Liver (tissue), 10 donors: ENCODE measurements at places on chromosomes 5 and 9.

DNA sequence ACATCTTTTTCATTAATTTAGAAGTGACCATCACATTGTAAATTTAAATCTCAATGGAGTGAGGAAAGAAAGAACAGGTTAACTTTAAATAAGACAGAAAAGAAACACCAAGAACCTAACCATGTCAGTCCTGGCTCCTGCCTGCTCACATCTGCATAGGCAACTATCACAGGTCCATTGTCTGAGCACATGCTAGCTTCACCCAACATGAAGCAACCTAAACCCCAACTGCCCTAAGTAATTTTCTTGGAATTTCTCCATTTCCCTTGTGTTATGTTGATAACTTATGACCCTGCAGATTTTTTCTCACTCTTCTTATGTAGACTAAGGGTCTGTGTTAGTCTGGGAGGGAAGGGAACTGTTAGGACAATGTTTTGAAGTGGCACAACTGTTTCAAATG, 2205.8 kb upstream of the ACO1 start:
- DNase-seq, result no peak
- H3K36me3 ChIP-seq, result no peaks in the 10 kb centered on the region
- H3K27ac ChIP-seq, result no peak overlapping the region
- no peaks in the 10 kb centered on the region for H3K27me3 ChIP-seq

DNA sequence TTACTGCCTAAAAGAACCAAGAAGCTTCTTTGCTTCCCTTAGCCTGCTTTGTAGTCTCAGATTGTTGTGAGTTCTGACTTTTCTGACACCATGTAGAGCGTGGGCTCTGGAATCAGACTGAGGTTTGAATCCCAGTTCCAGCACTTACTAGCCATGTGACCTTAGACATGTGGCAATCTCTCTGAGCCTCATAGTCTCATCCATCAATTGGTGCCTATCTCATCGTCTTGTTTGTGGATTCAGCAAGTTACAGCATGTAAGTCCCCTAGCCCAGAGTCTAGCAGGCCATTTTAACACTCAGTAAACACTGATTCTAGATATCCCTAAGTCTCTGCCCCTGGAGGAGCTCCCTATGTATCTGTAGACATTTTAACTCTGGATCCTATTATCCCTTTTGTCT, 94.7 kb downstream of the ANGPTL2 start:
- no peaks in the 10 kb centered on the region for H3K4me1 ChIP-seq
- DNase-seq, result no peak
- H3K27ac ChIP-seq, result no peak overlapping the region
- H3K27me3 ChIP-seq, result no peaks in the 10 kb centered on the region
- no peak overlapping the region for H3K4me3 ChIP-seq

DNA sequence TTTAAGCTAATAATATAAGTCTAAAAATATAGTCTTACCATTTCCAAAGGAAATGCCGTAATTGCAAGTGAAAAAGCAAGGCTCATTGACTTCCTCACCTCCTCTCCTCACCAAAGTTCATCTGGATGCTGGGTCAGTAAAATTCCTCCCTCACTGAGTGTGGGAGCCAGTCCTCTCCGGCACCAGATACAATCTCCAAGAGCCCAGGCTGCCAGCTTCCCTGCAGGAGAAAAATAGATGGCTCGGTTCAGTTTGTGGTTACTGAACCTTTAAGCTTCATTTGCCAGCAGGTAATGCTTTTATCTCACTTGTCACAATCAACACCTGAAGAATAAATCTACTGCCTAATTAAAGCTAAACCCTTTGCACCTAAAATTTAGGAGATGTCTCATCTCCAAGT, 115.3 kb upstream of the VLDLR start:
- DNase-seq, result no peak
- H3K4me3 ChIP-seq, result no peak overlapping the region
- H3K27ac ChIP-seq, result no peak overlapping the region
- H3K27me3 ChIP-seq, result no peaks in the 10 kb centered on the region
- no peaks in the 10 kb centered on the region for H3K4me1 ChIP-seq
- H3K36me3 ChIP-seq, result no peaks in the 10 kb centered on the region

DNA sequence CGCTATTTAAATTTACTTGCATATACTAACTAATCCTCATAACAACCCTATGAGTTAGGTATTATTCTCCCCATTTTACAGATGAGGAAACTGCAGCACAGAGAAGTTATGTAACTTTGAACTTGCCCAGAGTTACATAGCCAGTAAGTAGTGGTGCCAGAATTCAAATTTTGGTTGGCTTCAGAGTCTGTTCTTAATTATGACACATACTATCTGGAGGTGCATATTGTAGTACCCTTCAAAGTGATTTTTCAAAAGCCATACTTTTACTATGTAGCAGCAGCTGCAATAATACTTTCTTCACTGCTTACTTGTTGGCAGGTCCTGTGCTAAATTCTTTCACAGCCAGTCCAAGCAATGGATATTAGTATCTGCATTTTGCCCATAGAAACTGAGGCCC, 16.4 kb downstream of the MAN2A1 start:
- H3K27ac ChIP-seq, result no peak overlapping the region
- peaks cover 33% of the 10 kb centered on the region for H3K4me1 ChIP-seq
- no peak overlapping the region for H3K4me3 ChIP-seq
- no peak for DNase-seq
- no peaks in the 10 kb centered on the region for H3K36me3 ChIP-seq

- no peaks in the 10 kb centered on the region for H3K36me3 ChIP-seq
- H3K4me1 ChIP-seq, result no peaks in the 10 kb centered on the region
- no peaks in the 10 kb centered on the region for H3K27me3 ChIP-seq
- H3K4me3 ChIP-seq, result no peak overlapping the region
- no peak overlapping the region for H3K27ac ChIP-seq
Observed at GRCh38 chr5:4563400-4563799, 576.7 kb upstream of the ADAMTS16 start.

- no peaks in the 10 kb centered on the region for H3K36me3 ChIP-seq
- no peaks in the 10 kb centered on the region for H3K4me1 ChIP-seq
- H3K27me3 ChIP-seq, result no peaks in the 10 kb centered on the region
- no peak overlapping the region for H3K27ac ChIP-seq
- H3K4me3 ChIP-seq, result no peak overlapping the region
- no peak for DNase-seq
Observed at GRCh38 chr5:107072440-107072839, 598.3 kb downstream of the EFNA5 start.

- H3K4me1 ChIP-seq, result no peaks in the 10 kb centered on the region
- H3K27ac ChIP-seq, result no peak overlapping the region
- DNase-seq, result no peak
- H3K36me3 ChIP-seq, result no peaks in the 10 kb centered on the region
- no peaks in the 10 kb centered on the region for H3K27me3 ChIP-seq
- H3K4me3 ChIP-seq, result no peak overlapping the region
Observed at GRCh38 chr5:2187156-2187555, 304.4 kb upstream of the IRX4 start.

- H3K27me3 ChIP-seq, result no peaks in the 10 kb centered on the region
- H3K27ac ChIP-seq, result no peak overlapping the region
- no peak overlapping the region for H3K4me3 ChIP-seq
- H3K4me1 ChIP-seq, result no peaks in the 10 kb centered on the region
Observed at GRCh38 chr9:81382281-81382680, 307.1 kb downstream of the TLE1 start.

DNA sequence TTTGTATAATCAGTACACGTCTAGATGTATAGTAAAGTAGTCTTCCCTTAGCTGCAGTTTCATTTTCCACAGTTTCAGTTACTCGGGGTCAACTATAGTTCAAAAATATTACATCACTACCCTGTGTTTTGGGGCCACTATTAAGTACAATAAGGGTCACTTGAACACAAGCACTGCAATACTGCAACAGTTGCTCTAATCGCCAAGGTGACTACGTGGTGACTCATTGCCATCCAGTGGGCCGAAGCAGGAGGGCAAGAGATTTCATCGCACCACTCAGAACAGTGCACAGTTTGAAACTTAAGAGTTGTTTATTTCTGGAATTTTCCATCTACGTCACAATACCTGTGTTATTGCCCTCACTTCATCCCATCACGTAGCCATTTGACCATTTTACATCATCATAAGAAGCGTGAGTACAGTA, at the start of gene ARL14EPL:
Gene ARL14EPL, plus strand, starts transcription at position 379 of the 424 bp plus-strand sequence. CDS start 18,994 bp downstream, outside the sequence.
- DNase-seq, result no peak
- H3K4me3 ChIP-seq, result no peak within 1 kb of the TSS
- H3K27me3 ChIP-seq, result peaks cover 4% of the 10 kb centered on the region
- H3K27ac ChIP-seq, result no peak within 1 kb of the TSS

- H3K4me3 ChIP-seq, result no peak overlapping the region
- H3K36me3 ChIP-seq, result no peaks in the 10 kb centered on the region
- H3K4me1 ChIP-seq, result peaks cover 5% of the 10 kb centered on the region
- H3K27me3 ChIP-seq, result no peaks in the 10 kb centered on the region
- DNase-seq, result no peak
Observed at GRCh38 chr5:132001647-132002561, 9.6 kb downstream of the ACSL6 start.

GRCh38 chr9:87336914-87337333, 160.7 kb upstream of the DAPK1 start:
- H3K27ac ChIP-seq, result peak overlapping the region; percentile 16
- no peaks in the 10 kb centered on the region for H3K27me3 ChIP-seq
- H3K4me3 ChIP-seq, result peak overlapping the region; percentile 75
- DNase-seq, result no peak
- no peaks in the 10 kb centered on the region for H3K36me3 ChIP-seq
- peaks cover 8% of the 10 kb centered on the region for H3K4me1 ChIP-seq

GRCh38 chr9:124392871-124393460, 22.3 kb downstream of the PSMB7 start:
- no peak overlapping the region for H3K27ac ChIP-seq
- DNase-seq, result no peak
- no peak overlapping the region for H3K4me3 ChIP-seq
- H3K36me3 ChIP-seq, result peaks cover 7% of the 10 kb centered on the region
- H3K27me3 ChIP-seq, result no peaks in the 10 kb centered on the region
- peaks cover 54% of the 10 kb centered on the region for H3K4me1 ChIP-seq

DNA sequence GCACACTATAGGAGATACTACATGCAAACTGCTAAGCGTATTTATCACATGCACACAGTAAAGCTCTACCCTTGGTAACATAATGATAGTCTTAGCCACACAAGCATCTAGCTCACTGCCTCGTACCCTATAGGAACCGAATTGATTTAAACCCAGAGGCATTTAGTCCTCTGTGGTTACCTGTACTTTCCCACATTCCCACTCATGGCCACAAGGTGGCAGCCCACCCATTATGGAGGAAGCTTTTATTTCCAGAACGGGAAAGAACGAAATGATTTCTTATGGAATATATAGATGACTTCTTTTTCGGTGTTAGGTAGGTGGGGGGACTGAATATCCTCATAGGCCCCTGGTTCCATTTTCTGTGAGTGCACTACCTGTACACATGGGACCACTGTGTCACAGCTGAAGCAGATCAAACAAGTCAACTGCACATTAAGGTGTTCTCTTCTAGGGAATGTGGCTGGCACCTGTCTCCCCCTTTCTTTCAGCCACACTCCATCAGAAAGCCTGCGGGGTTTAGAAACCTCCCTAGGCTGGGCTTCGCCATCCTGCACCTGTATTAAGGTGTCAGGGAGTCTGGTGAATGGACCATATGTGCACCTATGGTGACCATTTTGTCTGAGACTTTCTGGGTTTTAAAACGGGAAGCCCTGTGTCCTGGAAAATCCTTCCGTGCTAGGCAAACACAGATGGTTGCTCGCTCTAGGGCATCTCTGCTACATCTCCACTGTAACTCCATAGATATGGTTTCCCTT, 313.2 kb downstream of the SLIT3 start:
- H3K4me1 ChIP-seq, result peaks cover 4% of the 10 kb centered on the region
- DNase-seq, result peak; percentile 76
- H3K4me3 ChIP-seq, result no peak overlapping the region
- H3K27me3 ChIP-seq, result peaks cover 2% of the 10 kb centered on the region

DNA sequence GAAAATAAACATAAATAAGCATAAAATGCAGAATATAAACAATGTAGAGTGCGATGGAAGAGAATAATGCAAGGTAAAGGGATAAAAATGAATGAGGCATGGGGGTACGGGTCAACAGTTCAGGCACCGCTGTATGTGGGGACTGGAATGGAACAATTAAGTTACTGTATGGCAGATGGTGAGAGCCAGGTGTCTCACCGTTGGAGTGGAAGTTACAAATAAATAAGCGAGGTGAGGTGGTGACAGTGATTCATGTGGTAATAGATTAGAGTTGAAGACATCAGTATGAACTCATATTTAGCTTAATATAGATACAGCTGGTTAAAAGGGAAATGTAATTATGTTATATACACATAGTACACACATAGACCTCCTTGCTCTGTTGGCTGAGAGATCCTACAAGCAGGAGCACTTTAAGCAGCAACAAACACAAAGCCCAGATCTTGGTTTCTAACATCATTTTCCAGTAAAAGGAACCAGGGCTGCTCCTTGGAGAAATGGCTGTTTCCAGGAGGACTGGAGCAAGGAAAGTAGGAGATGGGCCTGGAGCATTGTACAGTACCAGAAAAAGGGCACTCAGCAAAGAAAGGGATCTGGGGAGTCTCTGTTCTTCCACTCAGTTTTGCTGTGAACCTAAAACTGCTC, 2.4 kb upstream of the OMD start:
- H3K4me3 ChIP-seq, result no peak overlapping the region
- DNase-seq, result no peak
- no peaks in the 10 kb centered on the region for H3K36me3 ChIP-seq
- H3K27me3 ChIP-seq, result no peaks in the 10 kb centered on the region

DNA sequence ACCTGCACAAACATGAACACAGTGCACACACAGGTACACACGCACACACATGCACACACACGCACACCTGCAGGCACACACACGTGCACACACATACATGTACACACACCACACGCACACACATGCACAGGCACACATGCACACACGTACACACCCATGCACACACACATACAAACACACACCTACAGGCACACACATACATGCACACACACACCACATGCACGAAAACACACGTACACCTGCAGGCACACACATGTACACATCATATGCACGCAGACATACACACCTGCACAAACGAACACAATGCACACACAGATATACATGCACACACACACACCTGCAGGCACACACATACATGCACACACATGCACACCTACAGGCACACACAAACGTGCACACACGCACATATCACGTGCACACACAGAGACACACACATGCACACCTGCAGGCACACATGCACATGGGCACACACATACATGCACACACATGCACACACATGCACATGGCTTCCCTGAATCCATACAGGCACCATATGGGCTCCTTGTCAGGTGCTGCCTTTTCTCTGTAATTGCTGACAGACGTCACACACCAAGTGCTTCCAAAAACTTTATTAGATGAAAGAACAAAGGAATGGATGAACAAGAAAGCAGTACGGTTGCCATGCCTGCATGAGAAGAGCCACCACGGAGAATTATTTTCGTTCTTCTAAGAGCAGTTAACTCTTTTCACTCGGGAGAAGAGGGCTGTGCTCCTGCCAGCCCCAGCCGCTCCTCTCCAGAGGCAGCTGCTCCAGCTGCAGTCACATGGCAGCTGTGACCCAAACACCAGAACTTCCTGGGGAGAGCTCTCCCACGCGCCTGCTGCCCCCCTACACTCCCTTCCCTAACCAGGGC, 57.2 kb downstream of the EXD3 start:
- DNase-seq, result no peak
- H3K4me1 ChIP-seq, result no peaks in the 10 kb centered on the region

DNA sequence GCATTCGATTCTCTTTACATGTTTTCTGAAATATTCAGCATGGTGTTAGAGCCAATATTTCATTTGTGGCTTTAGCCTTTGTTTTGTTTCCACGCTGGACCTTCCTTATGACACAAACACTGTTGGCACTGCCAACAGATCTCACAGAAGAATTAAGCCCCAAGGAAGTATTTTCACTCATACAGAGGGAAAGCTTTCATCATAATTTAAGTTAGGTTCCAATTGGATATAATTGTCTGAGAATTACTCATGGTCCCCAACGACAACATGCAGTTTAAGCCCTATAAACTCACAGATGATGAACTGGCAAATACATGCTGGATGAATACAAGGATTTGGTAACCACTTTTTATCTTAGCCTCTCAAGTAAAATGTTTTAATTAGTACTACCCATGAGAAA, 259.5 kb downstream of the EBF1 start:
- no peak overlapping the region for H3K27ac ChIP-seq
- no peak for DNase-seq
- no peak overlapping the region for H3K4me3 ChIP-seq
- H3K36me3 ChIP-seq, result no peaks in the 10 kb centered on the region
- H3K27me3 ChIP-seq, result no peaks in the 10 kb centered on the region
